HFFc6 (cell line): ENCODE measurements at places on chromosomes 6 and 20. TPM values are rescaled to one million over a fixed set of nuclear protein-coding genes. Genes with fewer than 3 reads are reported as not detected.

DNA sequence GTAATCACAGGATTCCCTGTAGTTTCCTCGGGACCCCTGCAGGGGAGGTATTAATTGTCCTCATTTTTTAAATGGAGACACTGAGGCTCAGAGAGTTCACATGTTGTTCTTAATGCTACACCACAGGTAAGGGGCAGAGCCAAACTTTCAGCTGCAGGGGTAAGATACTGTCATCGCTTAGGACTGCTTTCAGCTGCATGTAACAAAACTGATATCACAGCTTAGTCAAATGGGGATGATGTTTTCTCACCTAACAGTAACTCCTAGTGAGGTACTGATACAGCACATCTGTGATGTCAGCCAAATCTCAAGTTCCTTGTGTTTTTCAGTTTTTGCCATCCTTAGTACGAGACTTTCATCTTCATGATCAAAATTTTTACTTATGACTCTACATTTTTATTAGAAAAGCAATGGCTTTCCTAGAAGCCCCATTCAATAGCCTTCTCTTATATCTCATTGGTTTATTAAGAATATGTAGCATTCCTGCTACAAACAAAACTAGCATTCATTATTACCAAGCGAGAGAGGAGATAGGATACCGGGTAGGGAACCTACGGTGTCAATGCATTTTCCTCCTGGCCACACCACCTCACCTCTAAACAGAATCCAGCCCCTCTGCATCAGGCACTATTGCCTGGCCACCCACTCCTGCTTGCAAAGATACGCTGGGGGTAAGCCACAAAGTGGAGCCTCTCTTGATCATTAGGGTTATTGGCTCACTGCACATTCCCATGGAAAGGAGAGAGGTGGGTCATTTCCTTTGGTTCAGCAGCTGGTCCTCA, 557.5 kb downstream of the CD83 start:
- DNase-seq = no peak

GRCh38 chr6:21201637-21202350, 391.8 kb upstream of the SOX4 start:
- no peak for DNase-seq

- no peak for DNase-seq
Observed at GRCh38 chr6:2141644-2142290, 103.6 kb downstream of the GMDS start.

- DNase-seq = no peak
Observed at GRCh38 chr6:62614442-62614841, 328.4 kb upstream of the KHDRBS2 start.

- no peak for DNase-seq
Observed at GRCh38 chr6:162773996-162774395, 46.2 kb downstream of the PACRG start.

- DNase-seq = no peak
Observed at GRCh38 chr20:62487118-62487517, 11.3 kb upstream of the GATA5 start.

DNA sequence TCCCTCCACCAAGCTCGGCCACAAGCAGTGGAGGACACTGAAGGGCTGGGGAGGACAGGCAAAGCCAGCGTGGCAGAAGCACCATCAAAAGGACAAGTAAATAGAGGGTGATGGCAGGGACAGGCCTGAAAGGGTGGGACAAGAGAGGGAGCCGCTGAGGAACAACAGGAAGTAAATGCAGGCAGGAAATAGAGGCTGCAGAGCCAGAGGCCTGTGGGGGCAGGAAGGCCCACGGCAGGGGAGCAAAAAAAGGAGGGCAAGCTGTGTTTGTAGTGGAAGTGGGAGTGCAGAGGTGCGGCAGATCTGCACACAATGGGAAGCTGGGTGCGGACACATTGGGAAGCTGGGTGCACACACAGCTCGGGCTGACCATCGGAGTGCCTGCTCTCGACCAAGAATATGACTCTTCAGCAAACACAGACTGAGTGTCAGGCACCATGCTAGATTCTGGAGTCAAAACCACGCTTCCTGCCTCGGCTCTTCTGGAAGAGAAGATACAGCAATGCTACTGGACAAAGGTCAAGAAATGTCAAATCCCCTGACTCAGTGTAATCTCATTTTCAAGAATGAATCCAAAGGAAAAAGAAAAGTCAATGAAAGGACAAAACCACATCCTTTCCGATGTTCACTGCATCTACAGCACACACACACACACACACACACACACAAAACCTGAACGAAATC, 40.4 kb upstream of the RAB22A start:
- no peak for DNase-seq

GRCh38 chr6:55636406-55637102, 57.6 kb upstream of the HMGCLL1 start:
- peak; percentile 11 for DNase-seq

- peak; percentile 62 for DNase-seq
Observed at GRCh38 chr6:16450821-16451220, 212.4 kb downstream of the GMPR start.

DNA sequence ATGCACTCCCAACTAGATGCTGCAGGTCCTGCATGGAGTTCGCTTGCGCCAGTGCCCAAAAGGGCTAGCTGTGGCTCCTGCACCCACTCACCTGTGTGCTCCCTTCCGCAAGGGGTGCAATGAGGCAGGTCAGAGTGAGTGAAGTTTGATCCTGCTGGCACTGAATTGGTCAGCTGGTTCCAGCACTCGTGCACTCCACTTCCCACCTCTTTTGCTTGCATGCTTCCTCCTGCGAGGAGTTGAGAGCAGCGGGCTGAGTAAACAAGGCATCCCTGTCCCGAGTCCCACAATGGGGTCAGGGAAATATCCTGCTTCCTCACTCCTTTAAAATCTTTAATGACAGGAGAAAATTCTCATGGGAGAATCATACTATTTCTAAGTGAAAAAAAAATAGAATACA, 86.2 kb downstream of the LCA5 start:
- DNase-seq = no peak

The PRDM1 gene
- total RNA-seq = 9.7 to 12.9 TPM (median 9.9 TPM) in 3 replicates

The GPLD1 gene
- total RNA-seq = 0.37 to 0.42 TPM (median 0.39 TPM) in 3 replicates

The SRMS gene
- not detected in 3 replicates for total RNA-seq

The HDGFL1 gene
- total RNA-seq = not detected in 2 replicates

The SMLR1 gene
- not detected in 3 replicates for total RNA-seq

The C20orf141 gene
- not detected in 2 replicates for total RNA-seq

The RWDD2A gene
- 3.9 to 5.1 TPM (median 4.9 TPM) in 3 replicates for total RNA-seq
